A549 treated with DMSO at 1 μM for 4 hours (cell line): ENCODE measurements at places on chromosomes 16 and 17. TPM values are rescaled to one million over a fixed set of nuclear protein-coding genes. Genes with fewer than 3 reads are reported as not detected.

The SEZ6L2 gene
- 20.8 to 24.4 TPM (median 21.7 TPM) in 5 replicates for total RNA-seq

The PLCD3 gene
- total RNA-seq: 177 to 204 TPM (median 194 TPM) in 5 replicates

The CTF1 gene
- 0.12 to 0.26 TPM (median 0.21 TPM) in 4 of 5 replicates, not detected in the other for total RNA-seq

The MYH8 gene
- total RNA-seq: not detected in 5 replicates

The WNK4 gene
- 0.56 to 2.4 TPM (median 1.6 TPM) in 5 replicates for total RNA-seq
